Progenitor cell of endocrine pancreas (in vitro differentiated cells): ENCODE measurements at places on chromosomes 4 and X.

DNA sequence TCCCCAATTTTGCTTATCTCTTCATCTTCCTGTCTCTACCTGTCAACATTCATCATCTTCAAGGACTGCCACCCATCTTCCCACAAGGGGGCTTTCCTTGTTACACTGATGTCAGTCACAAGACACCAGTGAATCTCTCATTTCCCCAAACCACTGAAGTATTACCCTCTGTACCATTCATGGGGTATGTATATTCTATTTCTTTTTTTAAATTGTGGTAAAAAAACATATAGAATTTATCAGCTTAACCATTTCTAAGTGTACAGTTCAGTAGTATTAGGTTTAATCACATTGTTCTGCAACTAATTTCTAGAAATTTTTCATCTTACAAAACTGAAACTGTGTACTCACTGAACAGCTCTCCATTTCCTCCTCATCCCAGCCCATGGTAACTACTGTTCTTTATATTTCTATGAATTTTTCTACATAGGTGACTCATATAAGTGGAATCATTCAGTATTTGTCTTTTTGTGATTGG is 98.6 kb downstream of the LARP7 start:
- H3K4me1 ChIP-seq = no peaks in the 10 kb centered on the region
- no peak overlapping the region for H3K27ac ChIP-seq
- no peaks in the 10 kb centered on the region for H3K36me3 ChIP-seq
- no peak for DNase-seq
- no peaks in the 10 kb centered on the region for H3K27me3 ChIP-seq
- H3K4me3 ChIP-seq = no peak overlapping the region

DNA sequence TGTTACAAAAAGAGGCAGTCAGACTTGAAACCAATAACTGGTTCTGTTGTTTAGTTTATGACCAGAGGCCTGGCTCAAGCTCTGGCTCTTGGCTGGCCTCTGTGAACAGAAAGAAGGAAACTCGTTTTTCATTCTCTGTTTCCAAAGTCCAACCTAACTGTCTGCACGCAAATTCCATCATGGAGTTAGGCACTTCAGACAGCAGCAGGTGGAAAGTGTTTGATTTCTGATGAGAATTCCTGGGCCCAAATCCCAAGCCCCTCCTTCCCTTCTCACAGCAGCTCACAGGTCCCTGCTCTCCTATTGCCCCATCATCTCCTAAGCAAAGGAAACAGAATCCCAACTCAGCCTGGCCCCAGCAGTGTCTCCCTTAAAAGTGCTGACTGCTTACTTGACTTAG is 42.8 kb upstream of the FGF16 start:
- H3K27me3 ChIP-seq = no peaks in the 10 kb centered on the region
- no peak overlapping the region for H3K4me3 ChIP-seq
- no peaks in the 10 kb centered on the region for H3K36me3 ChIP-seq
- no peak for DNase-seq
- no peak overlapping the region for H3K27ac ChIP-seq

DNA sequence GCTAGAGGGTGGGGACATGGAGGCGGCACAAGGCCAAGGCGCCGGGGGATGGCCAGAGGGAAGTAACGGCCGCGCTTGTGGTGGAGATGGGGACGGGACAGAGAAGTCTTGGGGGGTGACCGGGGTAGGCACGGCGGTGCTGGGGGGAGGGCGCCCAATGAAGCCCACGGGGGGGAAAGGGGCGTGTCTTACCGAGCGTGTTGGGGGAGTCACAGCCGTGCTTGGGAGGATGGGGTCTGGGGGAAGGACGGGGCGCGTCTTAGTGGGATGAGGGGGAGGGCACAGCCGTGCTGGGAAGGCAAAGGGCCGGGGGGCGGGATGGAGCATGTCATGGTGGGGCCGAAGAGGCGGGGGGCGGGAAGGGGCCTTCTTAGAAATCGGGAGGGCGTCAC is 952 bp downstream of the ARSD start:
- H3K27me3 ChIP-seq = no peaks in the 10 kb centered on the region
- DNase-seq = no peak
- peaks cover 27% of the 10 kb centered on the region for H3K36me3 ChIP-seq
- H3K4me1 ChIP-seq = peaks cover 4% of the 10 kb centered on the region

GRCh38 chr4:173590697-173591096 is 60.7 kb upstream of the HAND2 start:
- no peaks in the 10 kb centered on the region for H3K27me3 ChIP-seq
- H3K36me3 ChIP-seq = no peaks in the 10 kb centered on the region
- DNase-seq = no peak
- no peaks in the 10 kb centered on the region for H3K4me1 ChIP-seq
- H3K4me3 ChIP-seq = no peak overlapping the region
- H3K27ac ChIP-seq = no peak overlapping the region

GRCh38 chr4:27154706-27155105 is 294.1 kb downstream of the STIM2 start:
- no peak overlapping the region for H3K4me3 ChIP-seq
- H3K27me3 ChIP-seq = no peaks in the 10 kb centered on the region
- DNase-seq = no peak
- H3K36me3 ChIP-seq = no peaks in the 10 kb centered on the region

DNA sequence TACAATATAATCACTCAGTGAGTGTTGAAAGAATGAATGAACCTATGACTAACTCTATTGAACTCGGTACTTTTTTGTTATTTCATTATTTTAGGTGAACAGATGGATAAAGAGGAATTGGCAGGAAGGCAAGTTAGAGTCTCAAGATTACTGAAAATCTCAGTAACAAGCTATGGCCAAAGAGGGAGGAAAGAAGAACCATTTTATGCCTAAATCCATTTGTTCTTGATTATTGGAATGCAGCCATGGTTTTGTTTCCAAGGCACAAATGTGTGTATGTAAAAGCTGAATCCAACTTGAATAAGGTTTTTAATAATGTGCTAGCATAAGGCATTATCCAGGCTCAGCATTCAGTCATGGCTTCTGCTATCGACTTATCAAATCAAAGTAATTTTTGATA is 196.4 kb downstream of the DTHD1 start:
- DNase-seq = no peak
- H3K36me3 ChIP-seq = no peaks in the 10 kb centered on the region
- no peaks in the 10 kb centered on the region for H3K27me3 ChIP-seq
- H3K4me3 ChIP-seq = no peak overlapping the region
- no peaks in the 10 kb centered on the region for H3K4me1 ChIP-seq
- H3K27ac ChIP-seq = no peak overlapping the region

DNA sequence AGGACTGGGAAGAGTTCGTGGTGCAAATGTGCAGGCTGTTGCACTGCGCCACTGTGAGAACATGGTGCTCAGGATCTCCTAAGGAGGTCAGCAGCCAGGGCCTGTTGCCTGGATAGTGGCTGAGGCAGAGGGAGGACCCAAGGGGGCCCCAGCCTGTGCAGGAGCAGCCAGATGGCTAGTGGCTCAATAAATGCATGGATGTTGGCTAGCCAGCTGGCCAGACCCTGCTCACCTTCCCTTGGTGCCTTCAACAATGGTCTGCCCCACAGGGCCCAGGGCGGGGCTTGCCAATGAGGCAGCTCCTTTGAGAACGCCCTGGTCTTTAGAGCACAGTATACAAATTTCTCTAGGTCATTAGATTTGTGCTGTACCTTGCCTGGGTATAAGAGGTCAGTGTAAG is 67.4 kb downstream of the TNIP2 start:
- no peak overlapping the region for H3K4me3 ChIP-seq
- no peaks in the 10 kb centered on the region for H3K27me3 ChIP-seq
- peaks cover 1% of the 10 kb centered on the region for H3K4me1 ChIP-seq
